ENCODE measurements at places on chromosomes 4 and X.

- DNase-seq, result no peak
Observed at GRCh38 chr4:46648088-46648744, 258.3 kb upstream of the GABRA2 start.

- no peak for DNase-seq
Observed at GRCh38 chrX:22690116-22690515, 309.6 kb upstream of the DDX53 start.

- no peak for DNase-seq
Observed at GRCh38 chr4:122537388-122538135, 81.0 kb upstream of the IL2 start.

DNA sequence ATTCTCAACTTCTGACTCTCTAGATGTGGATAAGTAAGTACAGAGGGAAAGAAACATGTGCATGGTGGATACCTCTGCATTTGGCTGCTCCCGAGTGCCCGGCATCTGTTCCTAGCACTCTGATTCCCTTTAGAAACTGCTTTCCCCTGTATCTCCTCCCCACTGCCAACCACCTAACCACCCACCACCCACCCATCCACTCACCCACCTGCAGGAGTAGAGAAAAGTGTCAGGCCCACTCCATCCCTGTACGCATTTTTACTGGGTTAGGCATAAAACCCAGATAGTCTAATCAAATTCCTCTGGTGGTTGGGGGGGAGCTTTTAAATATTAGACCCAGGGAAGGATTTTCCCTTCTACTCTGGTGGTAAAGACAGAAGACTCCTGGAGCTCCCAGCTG lies 63.0 kb downstream of the TMEM154 start:
- no peak for DNase-seq

DNA sequence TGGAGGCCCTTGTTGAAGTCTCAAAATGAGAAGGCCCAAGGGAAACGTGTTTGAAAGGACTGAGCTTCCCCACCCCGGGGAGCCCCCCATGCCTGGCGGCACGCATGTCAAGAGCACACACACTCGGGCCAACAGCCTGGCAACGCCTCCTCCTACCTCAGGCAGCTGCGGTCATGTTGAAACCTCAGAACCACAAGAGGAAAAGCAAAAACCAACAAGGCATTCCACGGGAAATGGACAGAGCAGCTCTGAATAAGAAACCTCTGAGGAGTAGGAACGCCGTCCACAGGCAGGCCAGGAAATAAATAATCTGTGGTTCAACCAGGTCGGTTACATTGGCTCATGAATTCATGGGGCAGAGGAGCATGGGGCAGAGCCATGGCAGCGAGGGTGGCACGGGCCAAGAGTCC lies 95.7 kb upstream of the AFAP1 start:
- no peak for DNase-seq

DNA sequence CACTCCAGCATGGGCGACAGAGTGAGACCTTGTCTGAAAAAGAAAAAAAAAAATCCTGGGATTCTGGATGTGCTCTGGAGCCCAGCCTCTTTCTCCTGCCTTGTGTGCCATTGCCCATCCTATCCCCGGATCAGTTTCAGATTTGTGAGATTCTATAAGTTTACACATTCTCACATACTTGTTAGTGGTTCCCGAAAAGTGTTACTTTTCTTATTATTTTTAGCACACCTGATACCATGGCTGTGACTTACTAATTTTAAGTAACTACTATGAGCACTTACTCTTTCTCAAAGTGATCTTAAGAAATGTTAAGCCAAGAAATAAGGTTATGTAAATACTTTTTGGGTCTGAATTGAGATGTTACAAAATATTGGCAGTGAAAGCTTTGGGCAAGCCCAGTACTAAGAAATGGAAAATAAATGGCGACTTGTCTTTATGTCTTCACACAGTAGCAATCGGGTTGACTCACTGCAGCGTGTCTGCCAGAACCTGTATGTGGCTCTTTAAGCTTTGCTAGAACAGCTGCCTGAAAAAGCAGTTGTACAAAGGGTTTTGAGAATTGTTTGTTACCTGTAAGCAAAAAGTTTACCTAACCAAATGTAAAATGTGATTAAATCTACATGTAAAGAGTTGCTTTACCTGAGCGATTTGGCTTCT lies 118.7 kb downstream of the KLHL8 start:
- no peak for DNase-seq

DNA sequence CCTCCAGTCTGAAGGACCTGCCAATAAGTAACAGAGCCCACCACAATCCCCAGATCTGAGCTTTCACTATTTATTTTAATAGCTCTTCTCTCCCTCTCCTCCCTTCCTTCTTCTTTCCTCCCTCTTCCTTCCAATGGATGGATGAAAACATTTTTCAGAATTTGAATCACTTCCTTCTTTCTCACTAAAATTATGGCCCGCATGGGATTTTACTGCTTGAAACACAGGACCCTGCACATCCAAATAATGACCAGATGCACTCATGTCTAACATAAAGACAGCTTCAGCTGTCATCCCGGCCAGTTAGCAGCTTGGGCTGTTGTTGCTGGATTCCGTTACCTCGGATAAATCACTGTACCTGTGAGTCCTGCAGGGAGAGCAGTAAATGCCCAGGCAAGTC lies 5.4 kb upstream of the PHEX start:
- DNase-seq, result no peak

- no peak for DNase-seq
Observed at GRCh38 chrX:109848461-109849050, 115.5 kb upstream of the ACSL4 start.

GRCh38 chr4:105225500-105225899 lies 78.8 kb downstream of the TET2 start:
- DNase-seq, result no peak

DNA sequence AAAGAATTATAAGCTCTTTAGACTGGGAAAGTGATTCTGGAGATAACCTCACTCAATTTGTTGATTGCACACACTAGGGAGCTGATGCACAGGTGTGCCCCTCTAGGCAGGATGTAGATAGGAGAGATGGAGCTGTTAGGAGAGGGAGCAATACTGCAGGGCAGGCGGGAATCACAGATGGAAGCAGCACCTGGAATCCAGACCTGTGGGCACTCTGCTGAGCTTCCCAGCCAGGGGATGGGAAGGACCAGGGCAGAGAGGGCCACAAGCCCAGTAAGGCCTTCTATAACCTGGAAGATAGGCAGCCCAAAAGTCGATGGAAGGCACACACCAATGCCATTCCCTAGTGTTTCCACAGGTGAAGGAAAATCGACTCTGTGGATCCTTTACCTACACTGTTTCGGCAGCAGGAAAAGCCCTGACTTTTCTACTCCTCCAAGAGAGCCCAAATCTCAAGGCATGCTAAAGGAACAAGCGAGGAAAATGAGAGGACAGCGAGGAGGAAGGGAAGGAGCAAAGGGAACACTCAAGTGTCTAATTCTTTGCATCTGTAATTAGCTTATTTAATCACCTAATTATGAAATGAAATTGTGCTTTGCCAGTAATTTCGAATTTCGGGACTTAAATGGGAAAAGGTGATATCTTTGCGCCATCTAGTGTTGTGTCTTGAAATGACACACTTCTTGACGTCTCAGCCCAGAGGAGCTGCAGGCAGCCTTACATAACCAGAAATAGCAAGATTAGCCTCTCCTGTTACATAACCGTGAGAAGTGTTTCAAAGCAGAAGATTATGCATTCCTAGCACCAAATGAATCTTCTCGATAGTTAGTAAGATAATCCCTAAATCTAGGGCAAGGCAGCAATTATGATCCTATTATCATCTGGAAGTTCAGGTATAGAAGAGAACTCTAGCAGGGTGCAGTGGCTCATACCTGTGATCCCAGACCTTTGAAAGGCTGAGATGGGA lies 31.0 kb upstream of the TLR3 start:
- DNase-seq, result no peak

GRCh38 chr4:48073567-48074103 lies 57.1 kb downstream of the NIPAL1 start:
- DNase-seq, result no peak

DNA sequence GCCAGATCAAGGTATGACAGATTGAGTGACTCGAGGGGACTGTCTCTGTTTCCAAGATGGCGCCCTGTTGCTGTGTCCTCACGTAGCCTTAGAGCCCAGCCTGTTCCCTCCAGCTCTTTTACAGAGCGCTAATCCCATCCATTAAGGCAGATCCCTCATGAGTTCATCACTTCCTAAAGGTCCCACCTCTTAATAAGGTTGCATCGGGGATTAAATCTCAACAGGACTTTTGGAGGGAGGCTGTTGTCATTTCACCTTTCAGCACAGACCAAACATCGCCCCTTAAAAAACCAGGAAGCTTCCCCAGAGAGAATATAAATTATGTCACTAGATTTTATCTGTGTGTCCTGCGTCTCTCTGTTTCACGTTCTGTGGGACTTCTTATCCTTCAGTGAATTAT lies 32.6 kb upstream of the DHRSX start:
- no peak for DNase-seq

GRCh38 chrX:46561824-46562657 lies 11.5 kb upstream of the CHST7 start:
- no peak for DNase-seq

GRCh38 chrX:148784856-148785255 lies 284.4 kb downstream of the AFF2 start:
- DNase-seq, result no peak

DNA sequence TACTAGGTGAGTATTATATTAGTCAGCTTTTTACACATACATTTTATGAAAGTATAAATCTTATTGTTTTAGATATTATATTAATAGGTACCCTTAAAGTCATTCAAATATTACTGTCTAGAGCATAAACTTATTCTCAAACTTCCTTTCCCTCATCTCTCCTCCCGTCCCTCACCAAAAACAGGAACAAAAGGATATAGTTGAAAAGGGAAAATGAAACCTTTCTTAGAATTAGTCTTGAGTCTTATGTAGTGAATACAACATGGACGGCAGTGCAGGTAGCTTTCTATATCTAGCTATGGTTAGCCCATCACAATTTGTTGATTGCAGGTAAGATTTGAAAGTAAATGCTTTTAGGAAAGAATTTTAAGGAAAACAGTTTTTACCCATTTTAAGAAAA lies 65.6 kb downstream of the RBPJ start:
- DNase-seq, result no peak

- DNase-seq, result no peak
Observed at GRCh38 chr4:129545599-129546278, 449.8 kb downstream of the C4orf33 start.

- DNase-seq, result no peak
Observed at GRCh38 chr4:42483426-42484379, 86.4 kb downstream of the SHISA3 start.

DNA sequence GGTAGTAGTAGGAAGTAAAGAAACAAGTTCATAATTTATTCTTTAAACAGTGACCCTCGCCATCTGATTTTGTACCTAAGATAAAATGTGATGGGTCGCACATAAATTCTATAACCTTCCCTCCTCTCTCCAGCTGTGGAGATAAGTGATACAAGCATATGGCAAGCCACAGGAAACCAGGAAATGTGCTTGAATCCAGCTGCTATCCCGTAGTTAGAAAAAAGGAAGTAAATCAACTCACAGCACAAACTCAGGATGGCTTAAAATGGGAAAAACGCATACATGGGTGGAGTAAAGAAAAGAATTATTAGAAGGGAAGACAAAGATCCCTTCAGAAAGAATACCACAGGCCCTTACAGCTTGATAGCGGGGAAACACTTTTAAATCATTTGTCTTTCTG lies 78.2 kb downstream of the ZNF827 start:
- DNase-seq, result no peak

DNA sequence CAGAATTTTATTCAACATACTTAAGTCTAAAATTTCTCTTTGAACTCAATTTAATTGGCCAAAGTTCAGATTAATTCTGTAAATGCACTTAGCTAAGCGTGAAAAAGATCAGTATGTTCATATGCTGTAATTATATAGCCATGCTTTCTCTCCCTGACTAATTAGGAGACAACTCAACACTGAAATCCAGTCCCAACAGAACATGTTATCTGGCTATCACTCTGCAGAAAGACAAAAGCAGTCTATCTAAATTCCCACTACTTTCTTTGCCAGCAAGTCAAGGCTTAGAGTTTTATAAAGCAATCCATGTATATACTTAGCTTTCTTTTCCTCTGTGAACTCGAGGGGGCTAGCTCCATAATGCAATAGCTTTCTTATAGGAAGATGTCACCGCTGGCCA lies 16.0 kb upstream of the USP46 start:
- no peak for DNase-seq

- DNase-seq, result no peak
Observed at GRCh38 chr4:41339812-41340809, 83.4 kb downstream of the UCHL1 start.

DNA sequence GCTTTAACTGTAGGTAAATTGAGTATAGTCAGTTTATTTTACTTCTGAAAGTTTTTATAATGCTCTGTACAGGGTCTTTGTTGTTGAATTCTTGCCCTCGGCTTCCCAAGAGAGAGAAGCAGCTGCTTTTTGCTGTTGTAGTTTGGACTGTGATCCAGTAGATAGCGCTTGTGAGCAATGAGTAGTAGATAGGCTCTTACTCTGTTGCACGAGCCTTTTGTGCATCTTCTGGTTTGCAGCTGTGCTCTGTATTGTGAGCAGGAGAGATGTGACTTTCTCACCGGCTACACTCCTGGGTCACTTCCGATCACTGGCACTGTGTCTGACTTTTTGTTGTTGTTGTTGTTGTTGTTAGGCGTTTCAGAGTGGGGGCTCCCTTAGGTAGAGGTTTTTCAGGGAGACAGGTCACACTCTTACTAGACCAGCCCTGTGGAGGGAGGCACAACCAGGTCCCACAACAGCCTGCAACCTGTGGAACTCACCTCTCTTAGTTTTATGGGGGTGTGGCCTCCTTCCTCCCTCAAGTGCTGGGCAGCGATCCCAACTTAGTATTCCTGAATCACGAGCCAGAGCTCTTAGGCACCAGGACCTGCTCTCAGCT lies 822.1 kb upstream of the GALNTL6 start:
- no peak for DNase-seq

GRCh38 chrX:153443476-153444332 lies 2.2 kb downstream of the TREX2 start:
- DNase-seq, result no peak

DNA sequence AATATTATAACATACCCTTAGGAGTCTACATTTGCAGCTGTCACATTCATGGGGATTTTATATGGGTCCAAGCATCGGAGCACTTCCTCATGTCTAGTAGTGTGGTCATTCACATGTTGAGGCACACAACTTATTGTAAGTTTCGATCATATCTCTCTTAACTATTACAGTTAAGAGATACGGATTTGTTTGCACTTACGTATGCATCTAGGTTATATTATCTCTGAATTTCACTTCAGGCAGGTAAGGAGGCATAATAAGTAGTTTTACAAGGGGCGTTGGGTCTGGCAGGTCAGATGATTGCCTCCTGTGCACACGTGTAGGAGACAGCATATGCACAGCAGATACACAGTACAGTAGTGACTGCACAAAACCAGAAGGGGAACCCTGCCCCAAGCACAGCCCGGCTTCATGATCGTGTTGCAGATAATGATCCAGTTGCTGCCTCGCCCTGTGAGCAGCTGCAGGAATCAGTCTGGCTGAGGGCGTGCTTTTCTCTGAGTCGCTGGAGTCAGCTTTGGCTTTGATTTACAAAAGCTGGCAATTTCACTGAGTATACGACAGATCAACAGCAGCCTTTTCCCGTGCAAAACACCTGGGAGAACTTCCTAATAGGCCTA lies 302.9 kb upstream of the GATB start:
- no peak for DNase-seq

Measured in activated CD4-positive, CD25-positive, alpha-beta regulatory T cell treated with anti-CD3 and anti-CD28 coated beads, Interleukin-2, amount 50 U/mL, for 16 hours (primary cell).